Esophagus squamous epithelium (tissue), 5 donors: ENCODE measurements at places on chromosomes 11 and 22.

DNA sequence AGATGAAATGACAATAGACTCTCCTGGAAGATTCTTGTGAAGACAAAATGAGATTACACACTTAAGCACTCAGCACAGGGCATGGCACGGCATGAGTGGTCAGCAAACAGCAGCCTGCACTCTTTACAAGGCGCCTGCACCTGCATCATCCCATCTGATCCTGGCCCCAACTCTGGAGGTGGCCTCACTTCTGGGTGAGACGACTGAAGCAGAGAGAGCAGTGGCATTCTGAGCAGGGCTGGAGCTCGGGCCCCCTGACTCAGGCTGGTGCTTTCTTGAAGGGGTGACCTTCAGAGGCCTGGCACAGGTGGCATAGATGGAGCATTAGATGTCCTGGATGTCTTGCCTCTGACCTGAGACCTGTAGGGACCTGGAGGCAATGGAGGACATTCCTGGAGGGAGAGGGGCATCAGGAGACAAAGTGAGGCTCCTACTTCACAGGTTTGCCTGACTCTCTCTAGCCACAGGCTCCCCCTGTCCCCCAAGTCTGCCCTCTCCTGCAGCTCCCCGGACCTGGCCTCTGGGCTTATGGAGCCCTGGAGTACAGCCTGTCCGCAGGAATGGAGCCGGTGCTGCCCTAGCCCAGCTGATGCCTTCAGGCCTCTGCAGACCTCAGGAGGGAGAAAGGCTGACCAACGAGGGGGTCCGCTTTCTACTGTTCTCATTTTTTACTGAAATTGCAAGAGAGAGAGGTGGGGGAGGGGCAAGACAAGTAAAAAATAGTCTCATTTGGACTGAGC lies 65.5 kb upstream of the THY1 start:
- no peak for DNase-seq

DNA sequence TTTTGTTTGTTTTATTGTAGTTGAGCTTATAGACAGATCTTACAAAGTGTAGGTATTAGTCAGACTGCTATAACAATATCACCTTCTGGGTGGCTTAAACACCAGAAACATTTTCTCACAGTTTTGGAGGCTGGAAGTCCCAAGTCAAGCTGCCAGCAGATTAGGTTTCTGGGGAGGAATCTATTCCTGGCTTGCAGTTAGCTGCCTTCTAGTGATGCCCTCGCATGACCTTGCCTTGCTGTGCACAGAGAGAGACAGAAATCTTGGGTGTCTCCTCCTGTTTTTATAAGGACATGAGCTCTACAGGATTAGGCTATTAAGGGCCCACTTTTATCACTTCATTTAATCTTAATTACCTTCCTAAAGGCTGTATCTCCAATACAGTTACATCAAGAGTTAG lies 1635.2 kb downstream of the FAM181B start:
- no peak for DNase-seq

DNA sequence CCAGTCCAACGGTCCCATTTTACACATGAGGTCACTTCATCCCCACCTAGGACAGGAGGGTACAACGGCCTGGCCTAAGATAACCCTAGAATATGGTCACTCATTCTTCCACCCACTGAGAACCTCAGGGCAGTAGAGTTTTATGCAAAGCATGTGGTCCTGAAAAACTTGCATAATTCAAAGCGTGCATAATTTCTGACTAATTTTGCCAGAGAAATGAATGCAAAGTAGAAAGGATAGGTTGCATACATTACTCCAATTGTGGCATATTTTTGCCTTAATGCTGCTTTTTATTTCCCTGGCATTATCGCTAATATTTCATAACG lies 32.5 kb upstream of the SLC35C1 start:
- no peak for DNase-seq

- no peak for DNase-seq
These were observed 673 bp upstream of the SHANK2 start for GRCh38 chr11:71252770-71253730.

DNA sequence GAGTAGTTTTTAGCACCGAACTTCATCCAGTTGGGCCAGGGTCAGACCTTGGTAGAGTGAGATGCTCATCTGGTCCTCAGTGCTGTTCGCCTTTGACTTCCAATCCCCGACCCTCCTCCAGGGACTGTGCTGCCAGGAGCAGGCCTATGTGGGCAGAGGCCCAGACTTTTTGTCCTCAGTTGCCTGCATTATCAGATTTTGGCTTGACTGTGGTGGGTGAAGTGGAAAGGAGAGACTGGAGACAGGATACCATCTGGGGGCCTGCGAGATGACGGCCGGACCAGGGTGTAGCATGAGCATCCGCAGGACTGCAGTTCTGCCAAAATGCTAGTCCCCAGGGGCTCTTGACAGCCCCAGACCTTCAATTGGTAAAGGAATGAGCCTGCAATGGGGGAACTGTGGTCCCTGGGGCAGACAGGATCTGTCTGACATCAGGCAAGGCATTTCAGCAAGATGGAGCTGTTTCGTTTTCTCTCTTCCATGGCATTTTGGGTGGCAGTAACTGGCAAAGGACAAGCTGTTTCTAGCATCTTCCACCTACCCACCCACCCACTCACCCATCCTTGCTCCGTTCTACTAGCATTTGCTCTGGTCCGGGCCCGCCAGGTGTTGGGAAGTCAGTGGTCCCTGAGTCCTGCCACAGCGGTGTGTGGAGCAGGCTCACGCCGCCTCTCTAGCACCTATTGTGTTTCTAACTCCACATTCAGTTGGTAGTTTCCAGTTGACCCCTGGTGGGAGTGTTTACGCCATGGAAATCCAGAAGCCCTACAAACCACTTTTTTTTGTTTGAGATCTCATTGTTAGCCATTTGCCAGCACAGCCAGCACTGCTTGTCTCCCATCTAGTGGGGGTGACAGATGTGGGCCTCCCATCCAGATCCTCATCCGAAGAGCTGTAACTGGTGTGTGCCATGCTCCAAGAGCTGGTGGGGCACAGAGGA lies 53.5 kb downstream of the OTOG start:
- no peak for DNase-seq

DNA sequence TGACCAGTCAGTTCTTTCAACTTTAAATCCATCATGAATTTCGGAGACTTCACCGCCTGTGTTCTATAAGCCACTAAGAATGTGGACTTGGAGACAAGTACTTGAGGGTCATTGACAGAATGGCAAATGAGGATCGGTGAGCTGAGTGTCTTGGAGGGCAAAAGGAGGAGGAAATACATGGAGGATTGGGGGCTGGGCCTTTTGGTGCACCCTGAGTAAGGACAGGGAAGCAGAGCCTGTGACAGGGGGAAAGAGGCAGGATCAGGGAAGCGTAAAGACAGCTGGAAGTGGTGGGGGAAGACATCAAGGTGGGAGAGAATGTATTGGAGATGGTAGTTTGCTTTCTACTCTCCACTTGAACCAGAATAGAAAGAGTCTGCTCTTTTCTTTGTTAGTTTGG lies 70.4 kb upstream of the MTMR2 start:
- no peak for DNase-seq

- no peak for DNase-seq
These were observed 33.2 kb downstream of the PPP2R1B start for GRCh38 chr11:111733016-111733415.

- no peak for DNase-seq
These were observed 358.0 kb downstream of the CTTN start for GRCh38 chr11:70756341-70756740.

- DNase-seq = no peak
These were observed 1.1 kb downstream of the GRIA4 start for GRCh38 chr11:105610871-105611571.

GRCh38 chr11:14254533-14255237 lies 104.3 kb downstream of the RRAS2 start:
- DNase-seq = no peak

DNA sequence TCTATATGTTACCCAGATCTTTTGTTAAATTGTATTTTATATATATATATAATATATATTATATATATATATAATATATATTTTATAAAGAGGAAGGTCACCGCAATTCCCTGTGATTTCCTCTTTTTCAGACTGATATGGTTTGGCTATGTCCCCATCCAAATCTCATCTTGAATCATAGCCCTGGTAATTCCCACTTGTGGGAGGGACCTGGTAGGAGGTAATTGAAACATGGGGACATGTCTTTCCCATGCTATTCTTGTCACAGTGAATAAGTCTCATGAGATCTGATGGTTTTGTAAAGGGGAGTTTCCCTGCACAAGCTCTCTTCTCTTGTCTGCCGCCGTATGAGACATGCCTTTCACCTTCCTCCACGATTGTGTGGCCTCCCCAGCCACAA lies 157.6 kb downstream of the RAB38 start:
- no peak for DNase-seq

DNA sequence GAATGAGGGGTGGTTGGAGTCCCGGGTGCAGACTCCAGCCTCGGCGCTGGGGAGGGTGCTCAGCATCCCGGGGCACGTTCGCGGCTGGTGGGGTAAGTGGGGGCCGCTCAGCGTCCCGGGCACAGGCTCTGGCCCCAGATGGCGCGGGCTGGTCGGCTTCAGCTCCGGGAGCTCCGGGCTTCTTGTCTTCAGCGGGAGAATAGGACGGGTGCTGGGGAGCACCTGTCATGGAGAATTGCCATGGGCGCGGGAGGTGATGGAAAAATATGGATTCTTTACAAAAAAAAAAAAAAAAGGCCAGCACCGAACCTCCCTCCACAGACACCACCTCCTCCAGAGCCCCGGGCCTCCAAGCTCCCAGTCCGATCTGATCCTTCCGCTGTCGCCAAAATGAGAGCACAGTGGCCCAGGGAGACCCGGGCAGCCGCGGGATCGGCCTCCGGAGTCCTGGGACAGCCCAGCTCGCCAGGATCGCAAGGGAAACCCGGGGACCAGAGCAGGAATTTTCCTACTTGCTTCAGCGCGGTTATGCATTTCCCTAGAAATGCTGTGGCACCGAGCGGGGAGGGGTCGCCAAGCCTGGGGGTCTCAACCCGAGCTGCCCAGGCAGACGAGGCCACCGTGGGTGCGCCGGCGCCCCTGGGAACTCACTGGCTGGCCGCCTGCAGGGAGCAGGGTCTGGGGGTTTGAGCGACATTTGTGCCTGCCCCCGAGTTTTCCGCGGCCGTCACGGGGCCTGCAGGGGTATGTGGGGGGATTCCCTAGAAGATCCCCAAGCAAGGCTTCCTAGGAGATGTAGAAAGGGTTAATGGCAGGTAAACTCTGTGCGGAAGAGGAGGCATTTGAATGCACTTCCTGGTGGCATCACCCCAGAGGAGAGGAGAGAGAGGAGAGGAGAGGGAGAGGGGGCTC lies 1336.9 kb downstream of the BRD1 start:
- DNase-seq = no peak

GRCh38 chr11:96149743-96150555 lies 193.0 kb downstream of the MAML2 start:
- no peak for DNase-seq

DNA sequence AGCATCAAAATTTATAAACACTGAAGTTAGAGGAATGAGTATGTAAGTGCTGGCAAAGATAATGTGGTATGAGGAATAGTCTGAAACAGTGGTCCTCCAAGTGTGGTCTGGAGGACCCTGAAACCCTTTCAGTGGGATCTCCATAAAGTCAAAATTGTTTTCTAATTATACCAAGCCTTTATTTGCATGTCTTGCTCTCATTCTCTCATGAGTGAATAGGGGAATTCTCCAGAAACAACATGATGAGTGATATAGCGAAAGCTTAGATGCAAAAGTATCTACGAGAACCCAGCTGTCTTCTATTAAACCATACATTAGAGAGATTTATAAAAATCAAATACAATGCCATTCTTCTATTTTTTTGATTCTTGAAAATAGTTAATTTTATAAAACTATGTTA lies 145.0 kb upstream of the RAG2 start:
- DNase-seq = no peak

GRCh38 chr11:73229321-73229895 lies 11.3 kb downstream of the P2RY2 start:
- DNase-seq = no peak

DNA sequence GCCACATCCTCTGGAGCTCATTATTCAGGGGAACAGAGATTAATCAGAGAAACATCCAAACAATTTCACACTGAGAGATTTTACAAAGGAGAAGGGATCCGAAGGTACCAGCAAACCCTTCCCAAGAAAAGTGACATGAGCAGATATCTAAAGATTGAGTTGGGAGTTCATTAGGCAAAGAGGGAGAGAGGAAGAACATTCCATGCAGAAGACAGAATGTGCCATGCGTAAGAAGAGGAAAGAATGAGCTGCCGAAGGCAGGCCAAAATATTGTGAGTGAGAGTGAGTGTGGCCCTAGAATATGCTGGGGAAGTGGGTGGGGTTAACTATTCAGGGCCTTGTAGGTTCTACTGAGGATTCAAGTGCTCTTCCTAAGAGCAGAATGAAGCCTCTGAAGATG lies 50.0 kb upstream of the LYVE1 start:
- no peak for DNase-seq

DNA sequence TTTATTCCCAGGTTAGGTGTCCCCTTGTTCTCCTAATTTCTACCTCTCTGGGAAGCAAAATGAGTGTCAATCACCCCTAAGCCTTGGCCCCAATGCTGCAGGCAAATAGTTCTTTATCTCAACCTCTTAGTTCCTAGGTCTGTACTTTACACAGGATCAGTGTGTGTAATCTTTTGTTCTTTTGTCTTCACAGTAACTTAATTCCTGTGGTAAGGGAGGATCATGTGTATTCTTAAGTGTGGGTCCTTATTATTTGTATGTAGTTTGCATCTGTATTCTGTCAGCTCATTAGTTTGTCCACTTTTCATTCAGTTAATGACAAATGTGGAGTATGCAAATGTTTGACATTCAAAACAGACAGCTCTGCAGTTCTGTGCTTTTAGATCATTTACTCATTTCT lies 166.7 kb downstream of the FAT3 start:
- no peak for DNase-seq

DNA sequence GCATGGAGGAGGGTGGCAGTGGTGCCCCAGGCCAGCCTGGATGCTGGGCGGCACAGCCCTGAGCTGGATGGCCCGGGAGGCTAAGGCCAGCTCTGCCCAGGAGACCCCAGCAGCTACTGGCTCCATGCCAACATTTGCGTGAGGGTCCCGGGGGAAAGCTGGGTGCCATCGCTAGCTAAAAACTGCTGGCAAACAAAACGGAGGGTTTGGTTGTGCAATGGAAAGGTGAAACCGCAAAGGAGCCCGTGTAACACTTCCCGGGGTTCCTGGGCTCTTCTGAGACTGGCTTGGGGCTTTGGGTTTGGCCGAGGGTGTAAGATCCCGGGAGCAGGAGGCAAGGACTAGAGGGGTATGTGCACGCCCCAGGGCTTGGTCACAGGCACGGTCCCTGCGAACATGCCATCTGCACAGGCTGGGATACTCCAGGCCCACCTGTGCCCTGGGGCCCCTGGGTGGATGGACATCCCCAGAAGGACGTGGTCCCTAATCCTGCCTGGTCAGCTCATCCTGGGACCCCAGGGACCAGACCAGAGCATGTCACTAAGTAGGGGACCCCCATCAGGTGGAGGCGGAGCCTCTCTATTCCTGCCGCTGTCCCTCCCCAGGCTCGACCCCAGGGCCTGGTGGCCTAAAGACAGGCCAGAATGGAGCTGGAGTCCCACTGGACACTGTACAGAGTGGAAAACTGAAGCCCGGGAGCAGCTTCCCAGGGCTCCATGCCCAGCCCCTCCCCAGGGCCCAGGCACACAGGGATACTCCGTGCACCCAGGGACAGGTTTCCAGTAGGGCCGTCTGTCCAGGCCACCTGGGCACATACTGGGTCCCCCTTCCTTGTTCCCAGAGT lies 44.6 kb downstream of the IGF2 start:
- no peak for DNase-seq
